Keratinocyte (primary cell): ENCODE measurements at places on chromosomes 3 and 15.

DNA sequence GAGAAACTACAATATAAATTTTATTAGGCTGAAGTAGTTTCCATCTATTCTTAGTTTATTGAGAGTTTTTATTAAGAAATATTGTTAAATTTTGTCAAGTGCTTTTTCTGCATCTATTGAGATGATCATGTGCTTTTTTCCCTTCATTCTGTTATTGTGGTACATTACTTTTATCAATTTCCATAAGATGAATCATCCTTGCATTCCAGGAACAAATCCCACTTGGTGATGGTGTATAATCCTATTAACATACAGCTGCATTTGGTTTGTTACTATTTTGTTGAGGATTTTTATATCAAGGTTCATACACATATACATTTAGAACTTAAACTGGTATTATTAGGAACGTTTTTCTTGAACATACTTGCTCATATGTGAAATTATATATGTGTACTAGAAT lies 199.8 kb downstream of the TBC1D5 start:
- no peak for DNase-seq

DNA sequence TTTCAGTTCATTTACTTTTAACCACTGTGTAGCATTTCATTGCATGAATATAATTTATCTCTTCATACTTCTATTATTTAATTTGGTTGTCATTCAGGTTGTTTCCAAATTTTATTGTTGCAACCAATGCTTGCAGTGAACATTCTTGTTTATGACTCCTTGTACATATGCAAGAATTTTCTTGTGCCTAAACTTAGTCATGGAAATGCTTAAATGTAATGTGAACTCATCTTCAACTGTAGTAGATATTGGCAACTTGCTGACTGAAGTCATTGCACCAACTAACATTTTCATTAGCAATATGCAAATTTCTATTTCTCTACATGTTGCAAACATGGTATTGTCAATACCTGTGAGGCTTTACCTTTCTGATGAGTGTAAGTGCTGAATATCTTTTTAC lies 26.7 kb downstream of the SIDT1 start:
- DNase-seq = no peak

GRCh38 chr3:171165499-171165921 lies 139.0 kb upstream of the SLC2A2 start:
- no peak for DNase-seq

- no peak for DNase-seq
Observed at GRCh38 chr3:140296796-140297352, 361.9 kb downstream of the CLSTN2 start.
